NCI-H1092 (cell line): ENCODE measurements at places on chromosomes 5 and 9.

DNA sequence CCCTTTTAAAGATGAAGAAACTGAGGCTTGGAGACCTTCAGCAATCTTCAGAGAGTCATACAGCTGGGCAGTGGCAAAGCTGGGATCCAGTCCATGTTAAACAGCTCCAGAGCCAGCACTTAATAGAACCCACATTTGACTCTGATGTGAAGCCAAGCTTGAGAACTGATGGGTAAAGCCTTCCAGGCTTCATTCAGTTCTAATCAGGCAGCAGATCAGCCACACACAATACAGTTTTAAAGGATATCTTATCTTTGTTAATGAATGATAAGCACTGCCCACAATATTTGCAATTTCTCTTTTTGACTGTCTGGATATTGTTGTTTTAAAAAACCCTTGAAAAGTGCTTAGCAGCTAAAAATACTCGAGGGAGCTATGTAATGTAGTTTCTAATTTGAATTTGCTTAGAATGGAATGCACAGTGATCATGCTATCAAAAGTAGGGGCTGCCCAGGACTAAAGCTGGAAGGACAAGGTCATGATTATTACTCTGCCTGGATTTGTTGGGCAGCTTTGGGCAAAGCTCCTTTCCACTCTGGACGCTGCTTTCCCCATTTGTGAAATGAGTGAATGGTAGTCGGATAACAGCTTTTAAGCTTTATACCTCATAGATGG lies 31.3 kb upstream of the HTR4 start:
- DNase-seq: no peak

DNA sequence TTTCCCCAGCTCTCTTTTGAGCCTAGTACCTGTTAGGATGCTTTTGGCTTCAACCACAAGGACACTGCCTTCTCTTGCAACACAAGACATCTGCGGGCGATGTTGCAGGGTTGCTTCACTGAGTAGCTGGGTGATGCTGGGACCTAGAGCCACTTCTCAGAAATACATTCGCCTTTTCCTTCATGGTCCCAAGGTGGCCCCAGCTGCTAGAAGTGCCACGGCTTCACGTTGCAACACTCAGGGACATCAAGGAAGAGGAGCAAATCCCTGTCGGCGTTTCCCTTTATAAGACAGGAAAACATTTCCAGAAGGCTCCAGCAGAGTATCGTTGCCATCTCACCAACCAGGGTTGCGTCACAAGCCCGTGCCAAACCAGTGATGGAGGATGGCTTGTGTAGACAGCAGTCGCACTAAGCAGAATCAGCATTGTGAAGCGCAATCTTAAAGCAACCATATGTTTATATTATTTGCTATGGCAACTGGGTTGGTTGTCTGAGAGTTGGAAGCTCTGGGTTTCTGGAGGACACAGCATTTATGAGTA lies 62.7 kb downstream of the ANKRD33B start:
- DNase-seq: no peak

DNA sequence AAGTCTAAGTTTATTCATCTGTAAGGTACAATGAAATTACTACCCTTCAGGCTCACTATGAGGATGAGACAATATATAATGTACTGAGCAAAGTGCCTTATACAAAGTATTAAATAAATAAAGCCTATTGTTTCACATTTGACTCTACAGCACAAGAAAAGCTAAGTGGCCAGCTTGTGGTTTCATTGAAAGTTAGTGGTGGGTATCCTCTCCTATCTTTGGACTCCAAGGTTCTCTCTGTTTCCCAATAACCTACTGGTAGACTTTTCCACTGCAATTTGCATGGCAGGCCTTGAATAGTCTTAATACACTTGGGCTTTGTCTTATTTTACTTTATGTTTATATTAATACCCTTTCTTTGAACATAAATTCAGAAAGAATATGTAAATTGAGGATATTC lies 262.7 kb downstream of the DEPDC1B start:
- DNase-seq: no peak

DNA sequence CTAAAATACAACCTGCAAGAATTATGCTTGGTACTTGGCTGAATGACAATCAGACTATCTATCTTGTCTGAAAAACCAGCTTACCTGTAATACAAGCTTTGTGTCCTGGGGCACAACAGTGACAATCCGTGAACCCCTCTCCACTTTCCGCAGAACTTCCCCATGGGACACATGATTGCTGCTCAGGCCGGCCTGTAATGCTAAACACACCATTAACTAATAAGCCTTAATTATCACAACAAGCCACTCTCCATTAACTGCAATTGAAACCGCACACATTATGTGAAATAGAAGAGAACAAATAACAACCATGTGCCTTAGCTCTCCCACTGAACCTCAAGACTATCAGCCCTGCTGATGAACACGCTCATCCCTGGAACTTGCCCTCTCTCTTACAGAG lies 33.7 kb downstream of the ELP1 start:
- no peak for DNase-seq

GRCh38 chr5:36696059-36696673 lies 89.8 kb downstream of the SLC1A3 start:
- no peak for DNase-seq

- DNase-seq: no peak
Measured at GRCh38 chr9:93677048-93677571, 100.7 kb downstream of the PHF2 start.
